ENCODE measurements at places on chromosomes 7 and 10. TPM values are rescaled to one million over a fixed set of nuclear protein-coding genes. Genes with fewer than 3 reads are reported as not detected.

The RAMP3 gene
- total RNA-seq: not detected

GRCh38 chr10:119252051-119252465, 44.7 kb downstream of the GRK5 start:
- no peak for DNase-seq

DNA sequence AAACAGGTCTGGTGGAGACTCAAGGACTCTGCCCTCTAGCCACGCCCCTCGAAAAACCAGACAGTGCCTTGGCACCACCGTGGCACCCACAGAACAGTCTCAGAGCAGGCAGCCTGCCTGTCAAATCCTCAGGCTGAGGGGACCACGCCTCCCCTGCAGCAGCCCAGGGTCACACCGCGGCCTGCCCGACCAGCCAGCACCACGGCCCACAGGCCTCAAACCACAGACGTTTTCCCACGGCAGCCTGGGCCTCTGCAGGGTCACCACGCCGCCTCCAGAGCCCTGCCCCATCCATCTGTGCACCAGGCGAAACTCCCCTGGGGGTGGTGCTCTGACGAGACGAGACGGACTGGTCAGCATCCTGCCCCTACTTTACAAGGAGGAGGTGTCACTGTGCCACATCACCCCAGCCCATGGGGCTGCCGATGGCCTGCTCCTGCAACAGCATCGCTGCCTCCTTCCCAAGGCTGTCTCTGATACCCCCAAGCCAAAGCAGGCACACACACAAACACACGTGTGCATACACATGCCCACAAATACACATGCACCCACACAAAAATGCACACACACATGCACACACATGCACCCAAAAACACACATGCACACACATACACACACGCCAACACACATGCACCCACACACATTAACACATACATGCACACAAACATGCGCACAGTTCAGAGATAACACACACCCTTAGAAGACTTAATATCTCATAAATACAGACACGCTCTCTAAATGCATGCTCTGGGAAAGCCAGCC, 24.6 kb downstream of the PAPOLB start:
- DNase-seq: no peak

The CALHM3 gene
- not detected for total RNA-seq

GRCh38 chr7:1769286-1770200, 99.5 kb downstream of the ELFN1 start:
- DNase-seq: no peak

The SLC13A1 gene
- total RNA-seq: not detected

- DNase-seq: no peak
Observed at GRCh38 chr7:149850716-149851115, 12.5 kb downstream of the ZNF862 start.

GRCh38 chr10:59346321-59346720, 16.0 kb downstream of the FAM13C start:
- no peak for DNase-seq

DNA sequence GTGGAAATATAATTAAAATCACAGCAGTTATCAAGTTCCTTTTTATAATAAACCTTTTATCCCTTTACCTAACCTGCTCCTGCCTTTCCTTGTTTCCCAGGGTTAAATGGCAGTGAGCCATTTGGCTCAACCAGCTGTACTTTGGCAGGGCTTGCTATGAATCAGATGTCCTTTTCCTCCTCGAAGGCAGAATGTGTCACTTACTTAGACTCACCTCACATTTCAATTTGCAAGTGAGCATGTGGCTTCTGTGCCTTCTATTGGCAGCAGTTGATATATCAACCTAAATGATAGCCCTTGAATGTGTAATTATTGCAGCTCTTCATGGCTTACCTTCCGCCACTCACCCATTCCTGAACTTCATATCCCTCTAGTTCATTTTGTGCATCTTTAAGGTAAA, 301.7 kb downstream of the CSTF2T start:
- DNase-seq: no peak

DNA sequence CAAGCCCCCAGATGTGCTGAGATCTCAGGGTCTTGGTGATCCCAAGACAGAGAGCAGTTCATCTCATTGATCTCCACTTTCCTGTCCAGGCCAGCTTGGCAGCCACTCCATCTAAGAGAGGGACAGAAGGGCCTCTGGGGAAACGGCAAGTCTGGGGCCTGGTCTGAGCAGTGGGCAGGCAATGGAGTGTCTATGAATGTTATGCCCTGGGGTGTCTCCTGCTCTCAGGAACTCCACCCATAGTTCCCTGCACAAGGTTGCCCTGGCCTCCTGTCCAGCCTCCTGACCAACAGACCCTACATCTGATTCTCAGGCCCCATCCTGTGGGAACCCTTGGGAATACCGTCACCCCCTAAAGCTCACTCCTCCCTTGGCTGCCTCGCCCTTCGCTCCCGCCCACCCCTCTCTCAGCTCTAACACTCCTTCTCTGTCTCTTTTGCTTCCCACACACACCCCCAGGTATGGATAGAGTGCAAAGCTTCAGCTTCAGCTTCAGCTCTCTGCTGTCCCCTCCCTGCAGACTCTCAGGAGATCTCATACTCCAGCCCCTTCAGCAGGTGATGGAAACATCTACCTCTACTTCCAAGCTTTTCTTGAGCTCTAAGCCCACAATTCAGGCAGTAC, 83.0 kb downstream of the HIF1AN start:
- no peak for DNase-seq

GRCh38 chr7:140127360-140128127, 49.2 kb downstream of the KDM7A start:
- no peak for DNase-seq

GRCh38 chr7:50696810-50697582, 85.7 kb downstream of the GRB10 start:
- DNase-seq: no peak

The KIAA1549 gene
- 0.09 TPM for total RNA-seq

DNA sequence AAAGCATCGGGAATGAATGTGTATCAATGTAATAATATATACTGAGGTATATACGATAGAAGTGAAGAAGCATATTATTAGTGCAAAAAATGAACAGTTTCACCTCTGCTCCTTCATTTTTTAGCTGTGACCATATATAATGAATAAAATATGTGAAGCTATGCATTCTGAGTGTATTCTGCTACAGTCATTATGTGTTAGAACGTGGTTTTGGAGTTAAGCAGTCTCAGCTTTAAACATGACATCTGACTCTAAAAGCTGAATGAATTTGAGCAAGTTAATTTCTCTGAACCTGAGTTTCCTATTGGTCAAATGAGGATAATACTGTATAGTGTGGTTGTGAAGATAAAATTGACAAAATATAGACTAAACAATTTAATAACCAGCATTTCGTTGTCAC, 358.1 kb downstream of the SUGCT start:
- DNase-seq: no peak

DNA sequence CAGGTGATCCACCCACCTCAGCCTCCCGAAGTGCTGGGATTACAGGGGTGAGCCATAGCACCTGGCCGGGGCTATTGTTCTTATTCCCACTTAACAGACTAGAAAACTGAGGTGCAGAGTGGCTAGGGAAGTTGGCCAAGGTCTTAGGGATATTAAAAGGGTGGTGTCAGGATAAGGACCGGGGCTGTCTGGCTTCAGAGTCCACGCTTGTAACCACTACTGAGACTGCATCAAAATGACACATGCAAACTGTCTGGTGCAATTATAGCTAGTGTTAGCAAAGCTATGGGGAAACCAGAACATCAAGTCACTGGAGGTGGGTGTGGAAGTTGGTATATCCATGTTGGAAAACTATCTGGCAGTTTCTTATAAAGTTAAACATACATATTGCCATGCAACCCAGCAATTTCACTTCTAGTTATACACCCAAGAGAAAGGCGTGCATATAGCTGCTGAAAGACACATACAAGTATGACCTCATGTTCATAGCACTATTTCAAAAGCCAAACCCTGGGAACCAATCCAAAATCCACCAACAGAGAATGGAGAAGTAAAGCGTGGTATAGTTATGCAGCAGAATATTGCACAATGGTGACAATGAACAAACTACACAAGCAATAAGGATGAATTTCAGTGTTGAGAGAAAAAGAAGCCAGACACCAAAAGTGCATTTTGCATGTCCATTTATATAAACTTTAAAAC, 33.9 kb upstream of the EEPD1 start:
- no peak for DNase-seq

- DNase-seq: no peak
Observed at GRCh38 chr7:27167916-27168264, 2.6 kb upstream of the HOXA9 start.

GRCh38 chr10:100725869-100726426, 19.4 kb upstream of the PAX2 start:
- no peak for DNase-seq

Measured in natural killer cell (primary cell).